ENCODE measurements at places on chromosomes 3 and 15.

DNA sequence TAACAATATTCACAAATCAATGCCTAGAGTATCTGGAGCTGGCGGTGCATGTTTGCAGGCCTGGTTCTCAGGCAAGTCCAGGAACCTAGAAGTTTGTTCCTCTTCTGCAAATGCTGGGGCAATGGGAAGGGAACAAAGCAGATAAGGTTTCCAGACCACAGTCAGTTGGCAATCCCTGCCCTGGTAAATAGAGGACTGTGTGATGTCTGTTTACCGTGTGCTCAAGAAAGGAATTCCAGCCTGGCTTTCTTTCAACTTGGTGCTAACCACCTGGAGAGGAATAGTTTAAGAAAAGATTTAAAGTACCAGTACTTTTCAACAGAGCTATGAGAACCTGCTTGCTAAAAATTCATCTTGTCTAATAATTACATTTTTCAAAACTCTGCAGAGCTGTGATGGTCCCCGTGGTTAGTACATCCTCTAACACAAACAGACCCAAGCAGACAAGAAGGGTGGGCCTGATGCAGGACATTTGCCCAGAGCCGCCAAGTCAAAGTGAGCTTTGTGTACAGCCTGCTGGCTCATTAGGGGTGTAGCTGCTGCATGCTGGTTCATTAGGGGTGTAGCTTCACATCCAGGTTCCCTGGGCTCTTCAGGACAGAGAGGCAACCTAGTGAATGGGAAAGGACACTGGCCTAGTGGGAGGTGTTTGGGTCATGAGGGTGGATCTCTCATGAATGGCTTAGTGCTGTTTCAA is 220.5 kb downstream of the SQOR start:
- no peak for DNase-seq

DNA sequence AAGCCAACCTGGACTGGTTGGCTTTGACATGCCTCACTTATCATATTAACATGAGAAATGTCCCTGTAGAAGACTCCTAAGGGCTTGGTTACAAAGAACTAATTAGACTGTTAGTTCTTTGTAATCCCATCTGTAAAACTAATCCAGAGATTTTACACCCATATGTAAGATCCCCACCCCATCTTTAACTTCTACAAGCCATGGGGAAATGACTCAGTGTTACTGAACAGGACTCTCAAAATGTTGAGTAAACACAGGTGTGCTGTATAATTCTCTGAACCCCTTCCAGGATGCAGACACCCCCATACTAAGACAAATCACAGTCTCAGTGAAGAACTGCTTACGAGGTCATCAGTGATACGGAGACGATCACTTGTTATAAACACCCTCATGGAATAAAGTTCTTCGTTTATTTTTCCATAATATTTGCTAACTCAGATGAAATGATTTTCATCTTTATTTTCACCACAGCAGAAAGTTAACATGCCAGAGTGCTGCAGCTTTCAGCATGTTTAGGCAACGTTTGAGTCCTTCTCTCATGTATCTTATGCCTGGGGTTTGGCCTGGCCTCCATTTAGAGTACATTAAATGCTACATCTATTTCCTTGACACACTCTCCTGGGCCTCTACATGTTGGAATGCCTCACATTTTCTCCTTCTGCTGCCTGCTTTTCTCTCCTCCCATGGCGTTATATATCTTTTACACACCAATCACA is 55.3 kb upstream of the LEKR1 start:
- no peak for DNase-seq

DNA sequence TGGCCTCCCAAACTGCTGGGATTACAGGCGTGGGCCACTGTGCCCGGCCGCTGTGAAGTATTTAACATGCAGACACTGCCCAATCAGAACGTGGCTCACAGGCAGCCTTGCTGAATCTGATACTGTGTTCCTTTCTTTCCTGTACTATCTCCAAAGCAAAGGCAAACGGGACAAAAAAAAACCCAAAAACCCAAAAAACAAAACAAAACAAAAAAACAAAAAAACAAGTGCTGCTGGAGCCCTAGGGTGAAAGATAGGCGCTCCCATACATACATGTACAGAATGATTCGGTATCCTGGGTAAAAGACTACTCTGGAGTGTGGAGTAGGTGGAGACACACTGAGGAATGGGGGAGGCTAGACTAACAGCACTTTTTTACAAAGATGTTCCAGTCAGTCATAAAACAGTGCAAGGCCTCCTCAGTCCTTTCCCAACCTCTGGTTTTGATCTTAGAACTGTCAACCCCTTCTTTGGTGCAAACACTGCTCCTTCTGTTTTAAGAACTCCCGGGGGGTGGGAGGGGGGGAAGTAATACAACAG is 7.7 kb upstream of the MAP1A start:
- no peak for DNase-seq

DNA sequence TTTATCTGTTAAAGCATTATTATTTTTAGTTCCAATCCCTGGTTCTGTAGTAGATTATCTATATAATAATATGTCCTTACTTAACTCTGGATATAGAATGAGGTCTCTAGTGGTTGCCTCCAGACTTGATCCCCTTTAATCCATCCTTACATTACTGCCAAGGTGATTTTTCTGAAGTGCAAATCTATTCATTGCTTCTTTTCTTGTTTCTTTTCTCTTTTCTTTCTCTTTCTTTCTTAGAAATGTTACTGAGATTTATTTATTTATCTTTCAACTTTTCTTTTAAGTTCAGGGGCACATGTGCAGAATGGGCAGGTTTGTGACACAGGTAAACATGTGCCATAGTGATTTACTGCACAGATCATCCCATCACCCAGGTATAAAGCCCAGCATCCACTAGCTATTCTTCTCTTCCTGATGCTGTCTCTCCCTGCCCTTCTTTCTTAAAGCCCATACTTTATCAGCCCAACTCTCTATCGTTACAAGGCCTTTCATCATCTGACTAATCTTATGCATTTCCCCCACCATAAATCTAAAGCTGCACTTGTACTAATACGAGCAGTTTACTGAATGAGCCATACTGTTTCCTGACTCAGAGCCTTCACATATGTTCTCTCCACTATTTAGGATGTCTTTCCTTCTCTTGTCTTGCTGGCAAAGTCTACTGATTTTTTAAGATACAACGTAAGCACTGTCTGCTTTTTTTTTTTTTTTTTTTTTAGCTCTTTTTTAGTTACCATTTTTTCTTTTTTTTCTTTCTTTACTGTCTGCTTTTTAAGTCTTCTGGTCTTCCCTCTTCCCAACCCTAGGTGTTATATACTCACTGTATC is 4.6 kb downstream of the GLCE start:
- DNase-seq = no peak

- peak; percentile 32 for DNase-seq
Observed at GRCh38 chr3:5016211-5017161, 37.2 kb downstream of the BHLHE40 start.

All from kidney glomerular epithelial cell (primary cell).